Kidney (tissue), 22 donors: ENCODE measurements at places on chromosomes 11 and 22. TPM values are rescaled to one million over a fixed set of nuclear protein-coding genes. Genes with fewer than 3 reads are reported as not detected.

MS4A13 gene
- not detected for total RNA-seq

PRR33 gene
- not detected for total RNA-seq

OR10A2 gene
- not detected for total RNA-seq

OR5B17 gene
- not detected for total RNA-seq

TBX1 gene
- 5.5 TPM for total RNA-seq

CASP5 gene
- total RNA-seq: 0.91 TPM

APOL5 gene
- total RNA-seq: not detected

NF2 gene
- 60.6 TPM for total RNA-seq

FGF3 gene
- not detected for total RNA-seq

LDHAL6A gene
- total RNA-seq: not detected

PRG3 gene
- not detected for total RNA-seq

DNA sequence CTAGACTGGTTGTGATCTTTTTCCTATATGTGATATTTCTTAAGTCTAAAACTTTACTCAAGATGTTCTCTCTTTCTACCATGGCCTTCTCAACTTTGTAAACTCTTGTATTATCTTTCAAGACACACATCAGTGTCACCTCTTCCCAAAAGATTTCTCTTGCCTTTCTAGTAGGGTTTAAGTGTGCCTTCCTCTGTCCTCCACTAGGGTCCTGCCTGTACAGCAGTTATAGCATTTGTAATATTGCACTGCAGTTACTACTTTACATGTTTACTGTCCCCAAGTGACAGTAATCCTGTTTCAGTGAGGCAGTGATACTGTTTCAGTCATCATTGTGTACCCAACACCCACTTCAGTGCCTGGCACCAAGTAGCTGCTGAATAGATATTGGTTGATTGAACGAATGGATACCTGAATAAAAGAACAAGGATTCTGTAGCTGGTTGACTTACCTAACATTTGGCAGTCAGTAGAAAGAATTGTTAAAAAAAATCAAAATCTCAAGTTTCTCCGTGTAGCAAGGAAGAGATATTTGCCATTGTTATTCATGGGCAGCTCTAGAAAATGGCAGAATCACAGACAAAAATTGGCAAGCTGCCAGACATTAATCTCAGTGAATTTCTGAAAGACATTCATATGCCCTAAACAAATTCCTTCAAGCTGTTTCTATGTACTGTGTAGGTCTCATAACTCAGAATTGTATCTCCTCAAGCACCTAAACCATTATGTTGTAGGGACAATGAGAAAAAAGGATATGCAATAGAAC lies 79.4 kb downstream of the RBMXL2 start:
- DNase-seq: no peak

DNA sequence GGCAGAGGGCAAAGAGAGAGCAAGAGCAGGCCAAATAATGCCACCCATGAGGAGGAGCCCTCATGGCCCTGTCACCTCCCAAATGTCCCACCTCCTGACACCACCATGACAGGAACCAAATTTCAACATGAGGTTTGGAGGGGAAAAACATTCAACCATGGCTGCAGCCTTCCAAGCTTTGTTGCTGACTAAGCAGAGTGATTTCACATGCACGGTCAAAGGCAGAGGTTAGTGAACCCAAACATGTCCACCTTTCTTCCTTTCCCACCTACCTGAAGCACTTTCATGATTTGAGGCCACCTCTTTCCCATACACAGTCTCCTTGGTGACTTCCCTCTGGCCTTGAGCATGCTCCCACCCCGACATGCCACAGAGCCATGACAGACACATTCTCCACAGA lies 89.7 kb downstream of the C11orf91 start:
- DNase-seq: no peak

- no peak for DNase-seq
Measured at GRCh38 chr11:35049859-35050531, 89.0 kb upstream of the CD44 start.

DNA sequence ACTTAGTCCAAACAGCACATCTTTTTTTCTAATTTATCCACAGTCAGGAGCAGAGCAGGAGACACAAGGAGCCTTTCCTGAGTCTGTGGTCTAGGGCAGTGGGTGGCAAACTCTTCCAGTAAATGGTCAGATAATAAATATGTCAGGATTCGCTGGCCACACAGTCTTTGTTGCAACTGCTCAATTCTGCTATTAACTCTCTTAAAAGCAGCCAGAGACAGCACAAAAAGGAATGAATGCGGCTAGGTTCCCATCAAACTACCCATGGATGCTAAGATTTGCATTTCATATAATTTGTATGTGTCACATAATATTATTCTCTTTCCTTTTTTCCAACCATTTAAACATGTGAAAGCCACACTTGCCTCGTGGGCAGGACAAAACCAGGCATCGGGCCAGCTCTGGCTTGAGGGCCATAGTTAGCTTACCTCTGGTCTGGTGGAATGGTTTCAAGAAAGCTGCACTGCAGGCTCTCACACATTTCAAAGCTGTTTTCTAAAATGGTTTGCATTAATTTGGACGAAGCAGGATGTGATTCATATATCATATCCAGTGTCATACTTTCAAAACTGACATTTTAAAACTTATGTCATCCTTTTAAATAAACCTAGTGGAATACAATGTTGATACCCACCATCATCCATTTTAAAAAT lies 64.7 kb upstream of the CD5 start:
- peak; percentile 1 for DNase-seq

GRCh38 chr22:45987136-45987861 lies 10.3 kb upstream of the WNT7B start:
- no peak for DNase-seq

DNA sequence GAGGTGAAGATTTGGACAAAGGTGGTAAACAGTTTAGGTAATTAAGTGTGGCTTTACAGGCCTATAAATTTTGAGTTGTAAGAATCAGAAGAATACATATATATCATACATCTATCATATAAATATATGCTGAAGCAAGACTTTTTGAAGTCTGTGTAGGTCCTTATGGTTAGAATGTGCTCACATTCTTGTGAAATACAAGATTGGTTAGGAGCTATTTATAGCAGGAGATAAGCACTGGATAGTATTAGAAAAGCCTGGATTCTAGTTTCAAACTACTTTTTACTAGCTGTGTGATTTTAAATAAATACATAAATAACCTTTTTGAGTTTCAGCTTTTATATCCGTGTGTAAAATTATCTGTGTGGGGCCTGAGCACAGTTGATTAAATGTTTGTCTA lies 42.3 kb downstream of the ANKRD42 start:
- no peak for DNase-seq

DNA sequence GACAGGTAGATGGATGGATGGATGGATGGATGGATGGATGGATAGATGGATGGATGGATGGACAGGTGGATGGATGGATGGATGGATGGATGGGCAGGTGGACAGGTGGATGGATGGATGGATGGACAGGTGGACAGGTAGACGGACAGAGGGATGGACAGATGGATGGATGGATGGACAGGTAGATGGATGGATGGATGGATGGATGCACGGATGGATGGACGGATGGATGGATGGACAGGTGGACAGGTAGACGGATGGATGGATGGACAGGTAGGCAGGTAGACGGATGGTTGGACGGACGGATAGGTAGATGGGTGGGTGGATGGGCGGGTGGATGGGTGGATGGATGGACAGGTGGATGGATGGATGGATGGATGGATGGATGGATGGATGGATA lies 24.3 kb downstream of the PDGFB start:
- DNase-seq: peak; percentile 20

DNA sequence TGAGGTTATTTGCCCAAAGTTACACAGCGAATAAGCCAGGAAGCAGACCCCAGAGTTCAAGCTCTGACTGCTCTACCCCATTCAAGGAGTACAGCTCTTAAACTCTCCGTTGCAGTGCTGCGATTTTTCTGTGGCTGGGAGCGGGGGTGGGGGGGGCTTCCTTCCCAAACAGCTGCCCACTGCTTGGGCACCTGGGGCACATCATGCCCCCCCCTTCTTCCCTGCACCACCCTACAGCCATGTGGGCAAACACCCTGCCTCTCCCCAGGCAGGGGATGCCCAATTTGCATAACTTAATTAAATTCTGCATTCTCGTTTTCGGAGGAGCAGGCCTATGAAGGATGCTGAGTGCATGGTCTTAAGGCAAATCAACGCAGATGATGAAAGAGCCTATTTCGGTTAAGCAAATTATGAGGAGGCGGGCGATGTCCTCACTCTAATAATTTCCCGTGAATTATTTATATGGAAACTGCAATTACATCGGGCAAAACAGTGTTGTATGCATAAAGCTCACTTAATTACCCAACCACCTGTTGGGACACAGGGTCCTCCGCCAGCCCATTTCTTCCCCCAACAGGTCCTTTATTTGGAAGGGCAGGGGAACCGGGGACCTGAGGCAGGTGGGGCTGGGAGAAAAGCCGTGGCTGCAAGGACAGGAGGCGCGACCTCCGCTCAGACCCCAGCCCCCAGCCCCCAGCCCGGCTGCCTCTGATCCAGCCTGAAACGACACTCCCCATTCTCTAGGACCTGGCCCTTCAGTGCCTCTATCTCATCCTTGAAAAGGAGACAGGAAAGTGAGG lies 610.5 kb downstream of the BUD13 start:
- DNase-seq: no peak

GRCh38 chr11:88484873-88485621 lies 147.5 kb upstream of the CTSC start:
- no peak for DNase-seq

DNA sequence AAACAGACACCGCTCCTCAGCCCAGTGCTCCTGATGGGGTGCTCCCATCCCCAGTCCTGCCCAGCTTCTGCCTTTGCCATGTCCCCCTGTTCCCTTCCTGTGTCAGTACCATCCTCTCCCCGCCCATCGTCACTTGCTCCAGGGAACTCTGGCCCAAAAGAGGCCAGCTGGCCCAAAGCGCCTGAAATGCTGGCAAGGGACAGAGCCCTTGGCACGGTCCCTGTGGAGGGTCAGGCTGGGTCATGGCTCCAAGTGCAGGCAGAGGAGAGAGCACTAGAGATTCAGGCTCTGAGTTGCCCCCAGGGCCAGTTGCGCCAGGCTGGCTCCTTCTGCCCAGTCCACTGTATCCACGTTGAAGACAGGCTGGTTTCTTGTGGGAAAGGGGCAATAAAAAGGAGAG lies 8.4 kb upstream of the HDHD5 start:
- no peak for DNase-seq

DNA sequence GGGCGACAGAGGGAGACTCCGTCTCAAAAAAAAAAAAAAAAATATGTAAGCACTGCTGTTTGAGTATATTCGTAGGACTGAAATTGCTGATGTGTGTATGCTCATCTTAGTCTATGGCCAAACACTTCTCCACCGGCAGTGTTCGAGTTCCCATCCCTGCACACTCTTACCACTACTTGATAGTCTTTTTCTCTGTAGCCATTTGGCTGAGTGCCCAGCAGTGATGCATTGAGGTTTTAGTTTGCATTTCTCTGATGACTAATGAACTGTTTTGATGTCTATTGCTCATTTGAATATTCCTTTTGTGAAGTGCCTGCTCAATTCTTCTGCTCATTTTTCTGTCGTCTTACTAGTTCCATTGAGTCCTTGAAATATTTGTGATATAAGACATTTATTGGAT lies 1.9 kb downstream of the TIRAP start:
- no peak for DNase-seq

DNA sequence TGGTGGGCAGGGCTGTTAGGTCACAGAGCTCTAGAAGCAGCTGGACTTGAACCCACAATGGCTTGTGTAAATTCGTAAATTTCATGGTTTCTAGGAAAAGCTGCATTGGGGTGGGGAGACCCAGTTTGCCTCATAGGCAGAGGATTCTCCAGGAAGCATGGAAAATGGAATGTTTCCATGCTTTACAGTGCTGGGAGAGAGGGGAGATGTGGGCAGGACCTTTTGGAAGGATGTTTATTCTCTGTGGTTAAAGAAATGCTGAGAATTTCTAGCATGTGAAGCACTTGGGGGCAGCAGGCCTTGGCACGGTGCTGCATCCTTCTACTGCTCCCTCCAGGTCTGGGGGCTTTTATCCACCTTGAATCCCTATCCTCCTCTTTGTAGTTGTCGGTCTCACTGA lies 46.3 kb downstream of the TRAF6 start:
- DNase-seq: no peak
